ENCODE measurements at places on chromosomes 7 and 10. TPM values are rescaled to one million over a fixed set of nuclear protein-coding genes. Genes with fewer than 3 reads are reported as not detected.

STX1A gene
- total RNA-seq = 18.2 TPM

TMEM184A gene
- total RNA-seq = 8.5 TPM

INSYN2A gene
- total RNA-seq = under 0.01 TPM

AP3M1 gene
- total RNA-seq = 44.1 TPM

LIPK gene
- total RNA-seq = 0.21 TPM

HOXA10 gene
- total RNA-seq = not detected

IFIT2 gene
- 6.4 TPM for total RNA-seq

MYO1G gene
- total RNA-seq = 0.34 TPM

POLR2J2 gene
- 1.4 TPM for total RNA-seq

CLDN3 gene
- not detected for total RNA-seq

LRRC18 gene
- total RNA-seq = not detected

EIF4H gene
- total RNA-seq = 399 TPM

C10orf67 gene
- total RNA-seq = under 0.01 TPM

CHN2 gene
- not detected for total RNA-seq

DMBT1 gene
- total RNA-seq = not detected

C10orf53 gene
- total RNA-seq = not detected

OR2A42 gene
- not detected for total RNA-seq

DTX2 gene
- 32.6 TPM for total RNA-seq

OR9A2 gene
- not detected for total RNA-seq

CALCR gene
- total RNA-seq = not detected

FGFR2 gene
- total RNA-seq = 20.2 TPM

GRM3 gene
- total RNA-seq = not detected

ANKRD30A gene
- total RNA-seq = not detected

TBRG4 gene
- 109 TPM for total RNA-seq

SEMA3A gene
- 35.9 TPM for total RNA-seq

FAM13C gene
- 1.00 TPM for total RNA-seq

ODAD2 gene
- 0.28 TPM for total RNA-seq

All from nasal cavity respiratory epithelium epithelial cell of viscerocranial mucosa (primary cell).